ENCODE measurements at places on chromosomes 3 and 15.
A peak's percentile ranks its signal among the peaks of the same experiment; 100 is the strongest.

GRCh38 chr3:27358372-27358771, 10.8 kb downstream of the NEK10 start:
- DNase-seq: no peak

DNA sequence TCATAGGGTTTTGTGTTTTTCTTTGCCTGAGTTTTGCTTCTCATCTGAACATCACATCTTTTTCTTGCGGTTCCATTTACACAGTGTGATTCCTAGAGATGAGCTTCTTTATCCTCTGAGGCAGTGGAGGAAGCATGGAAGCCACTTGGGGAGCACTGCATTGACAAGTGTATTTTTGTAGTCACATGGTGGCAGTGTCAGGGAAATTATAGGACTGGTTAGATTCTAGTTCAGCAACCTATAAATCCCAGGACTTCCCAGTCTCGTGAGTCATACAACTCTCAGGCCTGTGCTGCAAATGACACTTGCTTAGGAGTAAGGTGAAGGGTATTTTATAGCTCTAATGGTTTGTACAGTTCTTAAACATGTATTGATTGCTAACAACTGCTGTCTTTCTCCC, 58.4 kb downstream of the RBM6 start:
- DNase-seq: no peak

GRCh38 chr3:149277331-149277813, 55.7 kb upstream of the CP start:
- DNase-seq: no peak

DNA sequence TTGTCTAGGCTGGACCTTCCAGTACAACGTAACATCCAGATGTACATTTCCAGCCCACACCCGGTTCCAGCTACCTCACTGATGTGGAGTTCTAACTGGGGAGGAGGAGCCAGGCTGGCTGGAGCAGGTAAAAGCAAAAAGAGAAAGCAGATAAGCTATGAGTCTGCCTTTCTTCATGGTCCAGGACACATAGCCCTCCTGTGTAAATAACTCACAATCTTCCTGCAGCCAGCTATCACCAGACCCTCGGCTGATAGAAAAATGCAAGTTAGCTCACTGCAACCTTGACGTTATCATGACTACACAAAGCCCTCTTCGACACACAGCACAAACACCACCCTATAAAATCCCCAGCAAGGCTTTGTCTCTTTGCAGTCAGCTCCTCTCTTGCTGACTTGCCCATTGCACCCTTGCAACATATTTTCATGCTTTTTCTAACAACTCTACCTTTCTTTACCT, 20.5 kb upstream of the ELP6 start:
- DNase-seq: no peak

DNA sequence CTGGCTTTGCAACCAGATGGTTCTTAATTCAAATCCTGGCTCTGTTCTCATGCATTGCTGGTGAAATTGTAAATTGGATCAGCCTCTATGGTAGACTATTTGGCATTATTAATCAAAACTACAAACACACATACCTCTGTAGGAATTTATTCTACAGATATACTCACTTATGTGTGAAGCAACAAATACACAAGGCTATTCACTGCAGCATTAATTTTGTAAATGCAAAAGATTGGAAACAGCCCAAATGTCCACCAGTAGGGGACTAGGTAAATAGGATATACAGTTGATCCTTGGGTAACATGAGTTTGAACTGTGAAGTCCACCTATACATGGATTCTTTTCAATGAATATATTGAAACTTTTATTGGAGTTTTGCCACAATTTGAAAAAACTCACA, 29.5 kb upstream of the LCTL start:
- DNase-seq: no peak

- DNase-seq: peak; percentile 14
These were observed 683 bp upstream of the CPEB1 start for GRCh38 chr15:82647835-82648256.

DNA sequence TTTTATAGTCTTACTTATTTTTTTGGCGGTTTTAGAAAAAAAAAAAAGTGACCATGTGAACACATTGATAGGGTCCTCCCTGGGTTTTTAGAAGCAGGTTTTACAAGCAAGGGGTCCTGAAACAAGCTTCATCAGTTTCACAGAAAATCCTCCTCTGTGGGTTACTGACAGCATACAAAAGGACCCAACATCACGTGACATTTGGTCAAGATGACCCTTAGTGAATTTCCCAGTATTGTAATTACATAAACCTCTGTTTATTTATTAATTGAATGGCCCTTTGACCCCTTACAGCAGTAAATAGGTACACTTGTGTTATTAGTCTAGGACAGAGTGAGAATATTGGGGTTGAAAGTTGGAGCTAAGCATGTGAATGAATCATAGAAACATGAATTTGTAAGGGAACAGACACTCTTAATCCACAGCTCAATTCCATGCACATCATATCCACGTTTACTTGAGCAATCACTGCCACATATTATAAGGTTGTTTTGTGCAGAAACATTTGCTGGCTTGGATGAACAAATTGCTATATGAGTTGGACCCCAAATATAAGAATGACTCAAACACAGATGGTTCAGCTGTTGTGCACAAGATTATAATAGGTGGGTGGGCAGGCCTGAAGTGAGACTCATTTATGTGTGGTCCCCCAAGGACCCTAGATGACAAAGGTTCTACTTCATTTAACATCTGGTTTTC, 137.5 kb downstream of the ZNF385D start:
- no peak for DNase-seq

- no peak for DNase-seq
These were observed 33.0 kb upstream of the TEX264 start for GRCh38 chr3:51637941-51638471.

DNA sequence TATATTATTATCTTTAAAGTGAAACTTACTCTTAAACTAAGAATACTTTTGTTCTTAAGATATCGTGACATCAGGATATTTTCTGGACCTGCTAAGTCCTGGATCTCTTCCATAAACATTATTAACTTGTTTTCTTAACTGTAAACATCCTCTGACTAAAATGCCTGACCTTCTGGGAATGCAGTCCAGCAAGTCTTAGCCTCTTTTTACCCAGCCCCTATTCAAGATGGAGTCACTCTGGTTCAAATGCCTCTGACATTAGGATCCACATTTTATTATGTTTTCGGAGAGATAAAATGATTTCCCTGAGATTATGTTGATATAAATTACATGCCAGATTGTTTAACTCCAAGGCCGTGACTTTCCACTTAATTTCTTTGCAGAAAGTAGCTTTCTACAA, 37.6 kb downstream of the OSTN start:
- DNase-seq: no peak

- no peak for DNase-seq
These were observed 168.1 kb upstream of the PFN2 start for GRCh38 chr3:150138824-150139223.

GRCh38 chr3:193809106-193809505, 216.1 kb downstream of the OPA1 start:
- DNase-seq: no peak

DNA sequence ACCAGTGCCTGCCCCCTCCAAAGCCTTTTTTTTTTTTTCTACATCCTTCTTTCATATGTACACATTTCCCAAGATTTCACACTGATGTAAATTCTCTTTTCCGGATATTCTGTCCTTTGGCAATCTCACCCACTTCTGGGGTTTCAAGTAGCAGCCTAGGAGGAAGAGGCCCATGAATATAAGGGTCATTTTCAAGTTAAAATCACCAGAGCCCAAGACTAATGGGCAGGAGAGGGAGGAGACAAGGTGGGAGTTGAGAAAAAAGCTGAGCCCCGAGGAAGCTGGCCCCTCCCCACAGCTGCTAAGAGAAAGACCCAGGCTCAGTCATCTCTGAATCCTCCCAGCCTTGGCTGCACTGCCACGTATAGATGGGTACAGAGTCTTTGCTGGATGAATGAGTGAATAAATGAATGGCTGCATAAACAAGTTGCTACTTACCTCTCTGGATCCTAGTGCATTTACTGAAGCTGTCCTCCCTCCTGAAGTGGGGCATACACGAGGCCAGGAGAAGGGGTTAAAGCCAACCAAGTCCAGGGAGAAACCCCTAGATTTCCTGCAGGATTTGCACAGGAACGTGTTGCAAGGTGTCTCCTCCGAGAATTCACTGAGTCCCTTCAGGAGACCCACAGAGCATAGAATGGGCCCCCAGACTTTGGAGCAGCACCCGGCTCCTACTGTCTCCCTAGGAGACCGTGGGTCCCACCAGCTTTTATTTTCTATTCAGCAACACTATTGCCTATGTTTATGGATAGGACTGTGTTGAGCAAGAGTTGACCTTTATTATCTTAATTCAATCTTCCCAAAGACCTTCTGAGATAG, 100.8 kb upstream of the LIPC start:
- no peak for DNase-seq

- no peak for DNase-seq
These were observed 126.7 kb downstream of the MTHFS start for GRCh38 chr15:79769933-79770759.

- no peak for DNase-seq
These were observed 30.7 kb downstream of the LRTM1 start for GRCh38 chr3:54897028-54897711.

GRCh38 chr15:101258238-101259144, 6.6 kb upstream of the CHSY1 start:
- no peak for DNase-seq

Data from stimulated activated CD4-positive, alpha-beta T cell treated with anti-CD3 and anti-CD28 coated beads, Interleukin-1b, Interleukin-23, amount 100 ng/mL, for 1 hour (primary cell).